ENCODE measurements at places on chromosomes 5 and 9. TPM values are rescaled to one million over a fixed set of nuclear protein-coding genes. Genes with fewer than 3 reads are reported as not detected.

DNA sequence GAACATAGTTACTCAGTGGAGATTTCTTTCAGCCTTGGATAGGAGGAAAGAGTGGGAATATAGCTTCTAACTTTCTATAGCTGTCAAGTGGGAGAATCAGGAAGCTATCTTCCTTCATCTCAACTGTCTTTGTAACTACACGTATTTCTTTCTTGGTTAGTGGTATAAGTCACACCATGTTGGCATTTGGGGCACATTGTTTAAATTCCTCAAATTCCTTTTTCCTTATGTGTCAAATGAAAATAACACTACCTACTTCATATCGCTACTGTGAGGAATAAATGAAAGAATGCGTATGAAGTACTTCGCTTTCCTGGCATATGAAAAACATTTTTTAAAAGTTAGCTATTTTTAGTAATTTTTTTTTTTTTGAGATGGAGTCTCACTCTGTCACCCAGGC, 1082.5 kb upstream of the WWC1 start:
- DNase-seq: no peak

The DDX4 gene
- total RNA-seq: not detected

DNA sequence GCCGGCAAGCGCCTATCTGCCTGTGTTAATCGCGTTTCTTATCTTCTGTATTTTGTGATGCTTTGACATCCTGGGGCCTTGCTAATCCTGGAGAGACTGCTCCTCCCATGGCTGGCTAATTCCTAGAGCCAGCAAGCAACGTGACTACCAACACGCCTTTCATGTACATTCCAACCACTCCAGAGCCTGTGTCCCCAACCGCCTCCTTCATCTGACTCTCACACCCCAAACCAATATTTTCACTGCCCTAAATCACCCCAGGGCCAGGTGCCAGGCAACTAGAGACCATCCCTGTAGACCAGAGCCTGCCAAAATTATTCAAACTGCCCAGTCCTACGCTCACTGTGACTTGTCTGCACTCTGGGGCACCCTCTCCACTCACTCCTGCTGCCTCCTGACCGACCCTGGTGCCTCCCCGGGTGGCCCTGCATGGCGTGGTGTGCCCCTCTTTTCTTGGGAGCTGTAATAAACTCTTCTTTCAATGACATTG, 50.5 kb upstream of the COL5A1 start:
- no peak for DNase-seq

The KCNN2 gene
- total RNA-seq: 1.5 TPM

The GTF2H2C gene
- 16.5 TPM for total RNA-seq

The GDA gene
- not detected for total RNA-seq

The F2RL2 gene
- not detected for total RNA-seq

The SH3TC2 gene
- total RNA-seq: 15.0 TPM

DNA sequence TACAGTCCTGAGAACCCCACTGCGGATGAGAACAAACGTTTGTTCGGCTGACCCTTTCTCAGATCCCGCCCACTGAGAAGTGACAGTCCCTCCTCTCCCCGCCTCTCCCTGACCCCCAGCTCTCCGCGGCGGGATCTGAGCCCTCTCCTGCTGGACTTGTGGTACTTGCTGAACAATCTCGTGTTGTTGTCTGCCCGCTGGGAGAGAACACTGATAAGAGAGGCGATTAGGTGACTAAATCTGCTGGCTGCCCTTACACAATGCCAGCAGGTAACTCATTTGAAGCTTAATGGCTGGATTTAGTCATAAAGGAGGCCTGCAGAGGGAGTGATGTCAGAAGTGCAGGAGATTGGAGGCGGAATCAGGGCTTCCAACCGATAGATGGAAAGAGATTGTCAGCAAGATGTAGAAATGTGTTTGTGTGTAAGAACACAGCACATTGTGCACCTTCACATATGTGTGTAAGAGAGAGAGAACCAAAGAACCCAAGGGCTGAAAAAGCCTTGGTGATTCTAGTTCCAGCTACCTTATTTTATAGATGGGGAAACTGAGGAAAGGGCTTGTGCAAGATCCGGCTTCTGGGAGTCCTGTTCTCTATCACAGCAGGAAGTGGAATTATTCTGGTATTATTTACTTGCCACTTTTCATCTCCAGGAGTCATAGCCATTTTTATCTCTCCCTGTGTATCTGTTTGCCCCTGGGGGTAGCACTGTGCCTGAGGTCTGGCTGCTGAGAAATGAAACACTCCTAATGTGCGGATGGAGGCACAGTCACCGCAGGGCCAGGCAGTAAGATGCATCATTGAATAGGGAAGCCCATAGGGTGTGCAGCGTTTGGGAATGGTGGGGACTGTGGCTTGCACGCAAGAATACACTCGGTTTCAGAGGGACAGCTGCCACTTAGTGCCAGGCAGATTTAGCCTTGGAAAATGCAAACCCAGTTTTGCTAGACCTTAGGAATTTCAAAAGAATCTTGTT, 203.7 kb upstream of the MSX2 start:
- no peak for DNase-seq

DNA sequence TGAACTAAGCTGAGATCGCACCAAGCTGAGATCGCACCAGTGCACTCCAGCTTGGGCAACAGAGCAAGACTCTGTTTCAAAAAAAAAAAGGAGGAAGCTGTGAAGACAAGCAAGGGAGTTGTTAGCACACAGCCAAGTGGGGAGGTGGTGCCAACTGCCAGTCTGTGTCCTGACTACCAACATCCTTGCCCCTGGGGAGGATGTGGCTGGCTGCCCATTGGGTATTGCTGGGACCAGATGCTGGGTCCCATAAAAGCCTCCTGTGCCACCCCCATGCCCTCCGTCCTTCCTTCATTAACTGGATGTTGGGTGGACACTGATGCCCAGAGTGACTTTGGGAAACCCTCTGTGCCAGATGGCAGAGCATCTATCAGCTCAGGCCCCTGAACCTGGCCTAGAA, 157.1 kb upstream of the COL5A1 start:
- DNase-seq: no peak

GRCh38 chr5:106737111-106737510, 933.6 kb downstream of the EFNA5 start:
- DNase-seq: no peak

The IRX2 gene
- total RNA-seq: 0.20 TPM

- DNase-seq: no peak
Observed at GRCh38 chr9:134501761-134502265, 139.8 kb upstream of the COL5A1 start.

DNA sequence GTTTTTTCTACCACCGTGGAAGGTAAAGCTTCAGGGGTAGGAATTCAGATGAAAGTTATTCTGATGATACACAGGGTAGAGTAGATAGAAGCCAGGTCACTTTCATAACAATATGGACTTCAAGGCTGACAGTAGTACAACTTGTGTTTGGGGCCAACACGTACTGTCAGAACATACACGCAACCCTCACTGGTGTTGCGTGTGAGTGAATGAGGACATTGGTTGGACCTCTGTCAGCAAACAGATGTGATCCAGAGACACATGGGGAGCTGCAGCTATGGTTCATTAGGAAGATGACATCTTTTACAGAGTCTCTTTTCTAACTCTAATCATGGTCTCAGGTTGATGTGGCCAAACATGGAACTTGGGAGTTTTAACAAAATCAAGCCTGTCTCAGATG, 70.1 kb upstream of the MOCS2 start:
- no peak for DNase-seq

DNA sequence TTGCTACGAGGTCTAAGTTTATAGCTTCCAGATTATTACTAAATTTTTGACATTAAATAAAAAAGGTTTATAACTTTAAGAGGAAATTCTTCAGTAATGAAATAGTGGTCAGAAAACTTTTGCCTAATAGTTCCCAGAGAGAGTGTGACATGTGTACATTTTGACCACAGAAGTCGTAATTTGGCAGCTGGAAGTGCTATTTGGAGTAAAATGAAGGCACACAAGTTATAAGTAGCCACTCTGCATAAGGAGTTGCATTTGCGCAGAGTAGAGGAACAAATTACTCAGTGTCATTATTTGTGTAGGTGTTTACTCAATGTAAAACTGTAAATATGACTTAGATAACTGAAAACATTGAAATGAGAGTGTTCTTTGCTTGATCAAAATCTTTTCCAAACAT, 408.4 kb downstream of the CCDC171 start:
- no peak for DNase-seq

DNA sequence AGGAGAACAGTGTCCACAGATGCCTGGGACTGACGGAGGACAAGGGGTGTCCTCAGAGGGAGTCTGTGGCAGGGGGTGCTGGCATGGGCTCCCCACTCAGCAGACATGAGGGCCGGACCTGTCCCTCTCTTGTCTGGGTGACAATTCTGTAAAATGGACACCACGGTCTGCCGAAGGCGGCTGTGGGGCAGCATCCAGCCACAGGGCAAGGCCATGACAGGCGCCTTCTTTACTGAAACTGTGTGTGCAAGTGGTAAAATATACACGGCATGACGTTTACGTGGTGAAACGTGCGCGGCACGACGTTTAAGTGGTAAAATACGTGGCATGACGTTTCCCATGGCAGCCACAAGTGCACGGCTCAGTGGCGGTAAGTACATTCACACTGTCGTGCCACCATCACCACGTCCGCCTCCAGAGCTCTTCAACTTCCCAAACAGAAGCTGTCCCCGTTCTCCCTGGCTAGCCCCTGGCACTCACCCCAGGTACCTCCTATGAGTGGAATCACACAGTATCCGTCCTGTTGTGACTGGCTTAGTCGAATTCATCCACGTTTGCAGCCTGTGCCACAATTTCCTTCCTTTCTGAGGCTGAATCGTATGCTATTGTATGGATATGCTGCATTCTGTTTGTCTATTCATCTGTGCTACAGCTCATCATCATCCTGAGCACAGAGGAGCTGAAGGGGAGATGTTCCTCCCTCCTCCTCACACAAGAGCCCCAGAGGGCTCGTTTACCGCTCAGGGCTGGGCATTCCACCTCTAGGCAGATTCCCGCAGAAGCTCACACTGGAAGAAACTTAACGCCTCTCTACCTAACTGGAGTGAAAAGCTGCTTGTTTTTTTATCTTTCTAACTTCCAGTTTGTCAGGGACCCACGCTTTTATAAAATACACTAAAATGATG, 52.5 kb downstream of the COL23A1 start:
- DNase-seq: no peak

The LAMC3 gene
- 2.6 TPM for total RNA-seq

DNA sequence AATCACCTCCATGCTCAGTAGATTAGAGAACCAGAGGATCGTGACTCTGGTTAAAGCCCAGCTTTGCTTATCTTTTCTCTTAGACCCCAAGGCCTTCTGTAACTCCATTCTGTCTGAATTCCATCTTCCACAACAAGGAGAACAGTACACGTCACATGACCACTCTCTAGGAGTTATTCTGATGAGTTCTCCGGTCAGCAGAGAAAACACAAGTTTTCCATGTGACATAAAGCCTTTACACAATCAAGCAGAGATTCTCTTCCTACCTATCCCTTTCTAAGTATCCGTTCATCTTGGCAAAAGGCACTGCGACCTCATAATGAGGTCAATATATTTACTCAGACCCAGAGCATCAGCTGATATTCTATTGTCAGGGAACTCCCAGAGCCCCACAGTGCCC, 112.3 kb downstream of the TRPM6 start:
- DNase-seq: no peak

DNA sequence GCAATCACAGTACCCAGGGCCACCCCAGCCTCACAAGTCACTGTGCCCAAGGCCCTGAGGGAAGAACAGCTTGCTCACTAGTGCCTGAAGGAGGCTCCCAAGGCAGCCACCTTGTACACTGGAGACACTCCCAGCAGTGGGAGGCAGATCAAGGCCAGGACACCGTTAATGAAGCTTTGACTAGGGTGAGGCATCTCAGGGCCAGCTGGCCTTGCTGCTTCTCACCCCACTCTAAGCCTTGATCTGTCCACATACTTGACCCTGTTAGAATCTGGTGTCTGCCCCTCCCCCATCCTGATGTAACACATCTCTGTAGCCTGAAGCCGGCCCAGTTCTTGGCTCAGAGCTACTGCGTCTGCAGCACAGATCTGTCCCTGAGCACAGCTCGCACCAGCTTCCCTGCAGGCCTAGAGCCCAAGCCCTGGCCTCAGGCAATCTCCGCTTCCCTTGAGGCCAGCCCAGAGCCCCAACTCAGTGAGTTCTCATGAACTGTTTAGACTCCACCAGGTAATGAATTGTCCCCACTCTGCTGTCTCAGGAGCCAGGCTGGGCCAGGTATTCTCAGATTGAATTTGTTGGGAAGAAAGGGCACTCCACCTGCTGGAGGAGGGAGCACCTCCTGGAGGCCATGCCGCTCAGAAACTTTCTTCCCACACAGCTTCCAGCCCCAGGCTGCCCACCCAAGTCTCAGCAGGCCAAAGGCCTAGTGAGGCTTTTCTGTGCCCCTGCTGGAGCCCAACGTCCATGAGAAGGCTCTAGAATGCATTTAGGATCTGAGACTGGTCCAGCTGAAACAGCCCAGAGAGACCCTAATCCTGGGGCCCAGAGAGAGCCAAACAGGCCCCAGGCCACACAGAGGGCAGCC, 13.4 kb upstream of the JADE2 start:
- peak; percentile 35 for DNase-seq

- no peak for DNase-seq
Observed at GRCh38 chr9:94866770-94867169, 140.3 kb downstream of the AOPEP start.

DNA sequence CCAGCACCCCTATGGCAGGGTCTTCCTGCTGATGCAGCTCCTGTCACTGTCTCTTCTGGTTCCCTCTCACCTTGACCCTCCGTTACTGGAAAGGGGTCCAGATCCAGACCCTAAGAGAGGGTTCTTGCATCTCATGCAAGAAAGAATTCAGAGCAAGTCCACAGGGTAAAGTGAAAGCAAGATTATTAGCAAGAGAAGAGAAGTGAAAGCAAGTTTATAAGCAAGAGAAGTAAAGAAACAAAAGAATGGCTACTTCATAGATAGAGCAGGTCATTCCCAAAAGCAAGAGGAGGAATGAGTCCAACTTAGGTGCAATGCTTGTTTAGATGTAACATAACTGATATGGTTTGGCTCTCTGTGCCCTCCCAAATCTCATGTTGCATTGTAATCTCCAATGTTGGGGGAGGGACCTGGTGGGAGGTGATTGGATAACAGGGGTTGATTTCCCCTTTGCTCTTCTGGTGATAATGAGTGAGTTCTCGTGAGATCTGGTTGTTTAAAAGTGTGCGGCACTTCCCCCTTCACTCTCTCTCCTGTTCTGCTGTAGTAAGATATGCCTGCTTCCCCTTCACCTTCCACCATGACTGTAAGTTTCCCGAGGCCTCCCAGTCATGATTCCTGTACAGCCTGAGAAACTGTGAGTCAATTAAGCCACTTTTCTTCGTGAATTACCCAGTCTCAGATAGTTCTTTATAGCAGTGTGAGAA, 183.3 kb downstream of the MED10 start:
- DNase-seq: no peak

DNA sequence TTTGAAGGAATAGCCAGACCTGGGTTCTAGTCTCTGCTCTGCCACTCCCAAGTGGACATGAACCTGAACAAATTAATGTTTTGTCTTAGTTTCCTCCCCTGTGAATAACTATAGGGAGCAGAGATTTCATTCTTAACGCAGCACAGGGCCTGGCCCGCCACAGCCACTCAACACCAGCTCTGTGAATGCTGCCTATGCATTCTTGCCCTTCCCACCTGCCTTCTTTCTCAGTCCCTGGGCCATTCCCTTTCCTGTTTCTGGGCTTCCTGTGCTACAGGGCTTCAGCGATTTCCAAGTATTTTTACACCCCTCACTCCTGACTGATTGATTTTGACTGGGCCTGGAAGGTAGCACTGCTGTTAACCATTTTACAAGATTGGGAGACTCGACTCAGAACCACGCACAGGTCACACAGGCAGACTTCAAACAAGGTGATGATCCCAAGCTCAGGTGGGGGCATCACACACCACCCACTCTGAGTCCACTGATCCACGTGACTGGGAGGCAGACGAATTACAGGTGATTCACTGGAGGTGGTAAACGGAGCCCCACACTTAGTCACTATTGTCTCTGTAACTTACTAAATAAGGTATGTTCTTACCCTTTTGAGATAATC, 21.4 kb downstream of the PTPN3 start:
- no peak for DNase-seq

The AIF1L gene
- total RNA-seq: 0.60 TPM
